ENCODE measurements at places on chromosomes 6 and 20. TPM values are rescaled to one million over a fixed set of nuclear protein-coding genes. Genes with fewer than 3 reads are reported as not detected.

GRCh38 chr6:139500977-139501376 lies 126.5 kb upstream of the CITED2 start:
- no peaks in the 10 kb centered on the region for H3K36me3 ChIP-seq
- peaks cover 12% of the 10 kb centered on the region for H3K4me1 ChIP-seq
- H3K27ac ChIP-seq = no peak overlapping the region
- DNase-seq = no peak
- H3K4me3 ChIP-seq = no peak overlapping the region

DNA sequence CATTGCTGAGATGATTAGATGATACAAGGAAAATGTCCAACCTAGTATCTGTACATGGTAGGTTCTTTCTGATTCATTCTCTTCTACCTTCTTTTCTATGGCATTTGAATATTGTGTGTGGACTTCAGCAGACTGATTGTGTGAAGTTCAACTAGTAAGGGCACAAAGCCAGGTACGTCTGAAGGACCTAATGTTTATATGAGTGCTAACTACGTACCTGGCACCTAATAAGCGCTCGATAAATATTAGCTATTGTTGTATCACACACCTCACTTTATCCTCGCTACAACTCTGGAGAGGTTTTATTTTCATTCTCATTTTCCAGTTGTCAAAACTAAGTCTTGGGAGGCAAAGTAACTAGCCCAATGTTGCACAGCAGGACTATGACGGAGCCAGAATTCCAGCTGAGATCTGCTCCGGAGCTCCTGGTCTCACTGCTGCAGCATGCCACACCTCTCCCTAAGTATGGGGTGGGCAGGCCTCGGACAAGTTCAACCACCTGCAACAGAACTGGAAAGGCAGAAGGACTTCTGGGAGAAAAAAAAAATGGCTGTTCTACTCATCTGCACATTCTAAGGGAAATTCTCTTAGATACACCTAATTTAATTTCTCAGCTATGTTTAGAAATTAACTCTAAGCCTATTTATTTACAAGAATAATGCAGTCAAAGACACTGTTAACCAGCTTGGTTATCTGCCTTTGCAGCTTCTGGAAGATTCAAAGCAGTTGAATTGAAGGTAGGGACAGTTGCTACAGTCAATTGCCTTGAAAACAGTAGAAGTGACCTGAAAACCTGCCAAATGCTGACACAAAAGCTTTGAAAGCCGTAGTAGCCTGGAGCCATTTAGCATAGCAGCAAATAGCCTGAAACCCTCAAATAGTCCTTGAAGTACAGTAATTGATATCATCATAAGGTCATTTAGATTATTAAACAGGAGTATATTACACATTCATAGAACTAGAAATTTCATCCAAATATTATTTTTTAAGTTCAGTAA lies 165.0 kb downstream of the PDE7B start:
- no peaks in the 10 kb centered on the region for H3K36me3 ChIP-seq
- DNase-seq = no peak
- no peak overlapping the region for H3K27ac ChIP-seq
- H3K27me3 ChIP-seq = no peaks in the 10 kb centered on the region

DNA sequence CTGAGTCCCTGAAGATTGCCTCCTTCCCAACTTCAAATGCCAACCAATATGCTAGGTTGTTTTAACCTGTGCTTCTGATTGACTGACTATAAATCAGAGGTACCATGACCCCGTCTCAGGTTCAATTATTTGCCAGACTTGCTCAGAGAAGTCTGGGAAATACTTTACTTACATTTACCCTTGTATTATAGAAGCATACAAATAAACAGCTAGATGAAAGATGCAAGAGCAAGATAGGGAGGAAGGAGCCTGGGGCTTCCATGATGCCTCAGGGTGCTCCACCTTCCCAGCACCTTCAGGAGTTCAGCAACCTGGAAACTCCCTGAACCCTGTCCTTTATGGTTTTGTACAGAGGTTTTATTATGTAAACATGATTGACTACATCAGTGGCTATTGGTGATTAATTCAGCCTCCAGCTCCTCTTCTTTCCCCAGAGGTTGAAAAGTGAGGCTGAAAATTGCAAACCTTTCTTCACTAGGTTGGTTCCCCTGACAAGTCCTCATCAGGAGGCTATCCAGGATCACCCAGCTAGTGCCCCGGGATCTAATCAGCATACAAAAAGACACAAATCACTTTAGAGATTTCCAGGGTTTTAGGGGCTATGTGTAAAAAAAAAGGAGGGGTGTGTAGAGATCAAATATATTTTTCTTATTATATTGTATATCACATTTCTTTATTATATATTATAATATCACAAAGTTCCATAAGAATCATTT lies 547.7 kb downstream of the EPM2A start:
- no peak for DNase-seq
- no peaks in the 10 kb centered on the region for H3K27me3 ChIP-seq
- peaks cover 8% of the 10 kb centered on the region for H3K4me1 ChIP-seq
- no peak overlapping the region for H3K27ac ChIP-seq
- H3K4me3 ChIP-seq = no peak overlapping the region

- no peak overlapping the region for H3K27ac ChIP-seq
- H3K27me3 ChIP-seq = peaks cover 1% of the 10 kb centered on the region
- peaks cover 18% of the 10 kb centered on the region for H3K4me1 ChIP-seq
- H3K4me3 ChIP-seq = no peak overlapping the region
- H3K36me3 ChIP-seq = no peaks in the 10 kb centered on the region
Observed at GRCh38 chr6:165223736-165224135, 85.7 kb downstream of the C6orf118 start.

GRCh38 chr20:61300709-61301108 lies 48.6 kb downstream of the CDH4 start:
- no peak for DNase-seq
- no peaks in the 10 kb centered on the region for H3K36me3 ChIP-seq
- H3K27me3 ChIP-seq = no peaks in the 10 kb centered on the region
- H3K4me3 ChIP-seq = no peak overlapping the region
- no peaks in the 10 kb centered on the region for H3K4me1 ChIP-seq
- H3K27ac ChIP-seq = no peak overlapping the region

DNA sequence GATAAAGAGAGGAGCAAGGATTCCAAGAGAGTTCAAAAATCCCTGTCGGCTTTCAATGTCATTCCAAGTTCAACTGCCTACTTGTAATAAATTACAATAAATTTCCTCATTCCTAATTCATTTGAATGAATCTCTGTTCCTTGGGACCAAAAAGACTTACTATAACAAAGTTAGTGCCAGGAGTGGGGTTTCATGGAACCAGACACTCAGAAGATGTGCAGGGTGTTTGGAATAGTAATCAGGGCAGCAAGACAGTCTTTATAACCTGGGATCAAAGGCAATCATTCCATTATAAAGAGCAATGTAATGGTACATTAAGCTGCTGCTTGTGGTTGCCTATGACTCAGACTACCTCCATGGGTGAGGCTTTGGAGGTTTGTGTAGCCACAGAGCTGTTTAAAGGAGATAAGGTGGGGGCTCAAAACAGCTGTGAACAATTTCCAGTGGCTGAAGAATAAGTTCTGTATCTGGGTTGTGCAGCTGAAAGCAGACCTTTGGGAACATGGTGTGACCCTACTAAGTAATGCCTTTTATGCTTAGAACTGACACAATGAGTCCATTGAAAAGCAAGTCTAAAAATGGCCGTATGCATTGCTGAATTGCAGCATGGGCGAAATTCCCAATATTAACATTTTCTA lies 159.9 kb downstream of the LINC00237 start:
- no peak overlapping the region for H3K4me3 ChIP-seq
- peaks cover 11% of the 10 kb centered on the region for H3K27me3 ChIP-seq
- no peaks in the 10 kb centered on the region for H3K36me3 ChIP-seq
- H3K27ac ChIP-seq = no peak overlapping the region

The OXT gene
- not detected for total RNA-seq

- peak overlapping the region; percentile 16 for H3K4me3 ChIP-seq
- H3K27ac ChIP-seq = peak overlapping the region; percentile 70
- H3K36me3 ChIP-seq = peaks cover 2% of the 10 kb centered on the region
- DNase-seq = no peak
- H3K4me1 ChIP-seq = peaks cover 41% of the 10 kb centered on the region
- no peaks in the 10 kb centered on the region for H3K27me3 ChIP-seq
Observed at GRCh38 chr20:5845681-5846615, 95.7 kb downstream of the SHLD1 start.

The MYLK4 gene
- total RNA-seq = 0.89 TPM

GRCh38 chr6:19734061-19734460 lies 103.1 kb upstream of the ID4 start:
- H3K36me3 ChIP-seq = no peaks in the 10 kb centered on the region
- H3K4me1 ChIP-seq = no peaks in the 10 kb centered on the region
- H3K27me3 ChIP-seq = no peaks in the 10 kb centered on the region
- no peak for DNase-seq
- H3K4me3 ChIP-seq = no peak overlapping the region

DNA sequence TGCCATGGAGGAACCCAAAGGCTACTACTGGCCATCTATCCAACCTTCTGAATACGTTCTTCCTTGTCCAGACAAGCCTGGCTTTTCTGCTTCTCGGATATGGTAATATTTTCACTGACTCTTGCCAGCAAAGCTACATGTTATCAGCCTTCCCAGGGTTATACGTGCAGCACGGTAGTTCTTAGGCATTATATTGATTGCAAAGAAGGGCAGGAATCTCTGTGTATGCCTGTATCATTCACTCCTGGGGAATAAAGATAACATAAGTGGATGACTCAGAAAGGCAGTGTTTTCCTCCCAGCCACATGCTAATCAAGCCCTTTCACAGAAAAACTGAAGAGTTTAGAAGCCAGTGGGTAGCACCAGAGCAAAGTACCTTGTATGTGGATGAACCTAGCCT lies 98.7 kb downstream of the ADGRG6 start:
- DNase-seq = no peak
- H3K27me3 ChIP-seq = no peaks in the 10 kb centered on the region
- no peak overlapping the region for H3K27ac ChIP-seq
- peaks cover 4% of the 10 kb centered on the region for H3K36me3 ChIP-seq
- peaks cover 13% of the 10 kb centered on the region for H3K4me1 ChIP-seq

GRCh38 chr6:7125290-7125689 lies 17.5 kb downstream of the RREB1 start:
- DNase-seq = no peak
- H3K36me3 ChIP-seq = peaks cover 11% of the 10 kb centered on the region
- H3K4me1 ChIP-seq = peaks cover 15% of the 10 kb centered on the region
- no peak overlapping the region for H3K27ac ChIP-seq
- no peak overlapping the region for H3K4me3 ChIP-seq

DNA sequence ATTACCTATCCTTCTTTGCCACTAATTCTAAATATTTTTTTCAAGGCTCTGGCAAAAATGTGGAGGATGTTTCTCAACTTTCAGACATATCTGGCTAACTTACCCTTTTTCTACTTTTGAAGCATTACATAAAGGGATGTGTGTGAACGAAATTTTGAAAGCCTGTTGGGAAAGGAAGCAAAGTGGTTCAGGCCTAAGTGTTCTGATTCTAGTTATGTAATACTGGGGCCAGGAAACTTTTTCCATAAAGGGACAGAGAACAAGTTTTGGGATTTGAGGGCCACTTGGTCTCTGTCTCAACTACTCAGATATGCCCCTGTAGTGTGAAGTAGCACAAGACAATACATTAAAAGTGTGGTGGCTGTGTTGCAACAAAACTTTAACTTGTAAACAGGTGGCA lies 721.8 kb downstream of the PHF3 start:
- H3K27ac ChIP-seq = no peak overlapping the region
- DNase-seq = no peak
- H3K4me3 ChIP-seq = no peak overlapping the region
- H3K4me1 ChIP-seq = peaks cover 4% of the 10 kb centered on the region
- no peaks in the 10 kb centered on the region for H3K36me3 ChIP-seq

DNA sequence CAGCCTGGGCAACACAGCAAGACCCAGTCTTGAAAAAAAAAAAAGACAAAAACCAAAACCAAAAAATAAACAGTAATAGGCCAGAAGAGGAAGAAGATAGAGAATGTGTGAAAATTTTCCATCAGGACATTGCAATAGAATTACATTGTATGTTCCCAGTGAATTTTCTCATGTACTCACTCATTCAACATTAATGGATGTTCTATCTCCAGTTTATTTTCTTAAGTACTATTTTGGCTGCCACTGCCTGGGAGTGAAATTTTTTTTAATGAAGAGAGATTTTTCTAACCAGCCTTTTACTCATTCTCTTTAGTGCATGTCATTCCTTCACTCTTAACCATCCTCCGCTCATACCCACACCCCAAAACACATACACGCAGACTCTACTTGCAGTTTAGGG lies 282.8 kb downstream of the ALDH8A1 start:
- no peak overlapping the region for H3K4me3 ChIP-seq
- H3K27me3 ChIP-seq = no peaks in the 10 kb centered on the region
- no peak overlapping the region for H3K27ac ChIP-seq
- no peak for DNase-seq

DNA sequence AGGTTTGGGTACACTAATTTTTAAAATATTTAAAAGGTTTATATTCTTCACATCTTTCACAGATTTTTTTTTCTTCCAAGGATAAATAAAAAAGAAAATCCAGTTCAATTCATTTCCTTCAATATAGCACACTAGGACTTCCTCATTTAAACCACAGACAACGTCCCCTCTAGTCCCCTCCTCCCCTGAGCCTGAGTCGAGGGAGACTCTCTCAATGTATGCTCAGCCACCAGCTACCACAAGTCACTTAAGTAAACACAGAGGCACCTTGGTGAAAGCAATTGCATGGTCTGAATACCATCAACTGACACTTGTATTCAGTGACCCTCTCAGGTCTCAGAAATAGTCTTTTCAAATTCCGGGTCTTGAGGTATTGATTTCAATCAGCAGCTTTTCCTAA lies 88.6 kb downstream of the SIM1 start:
- no peak for DNase-seq
- H3K27me3 ChIP-seq = peaks cover 2% of the 10 kb centered on the region
- H3K36me3 ChIP-seq = no peaks in the 10 kb centered on the region
- H3K27ac ChIP-seq = no peak overlapping the region
- no peaks in the 10 kb centered on the region for H3K4me1 ChIP-seq

- peaks cover 69% of the 10 kb centered on the region for H3K27me3 ChIP-seq
- no peaks in the 10 kb centered on the region for H3K36me3 ChIP-seq
- no peak for DNase-seq
- H3K4me3 ChIP-seq = no peak overlapping the region
- H3K27ac ChIP-seq = no peak overlapping the region
- H3K4me1 ChIP-seq = peaks cover 19% of the 10 kb centered on the region
Observed at GRCh38 chr20:23029324-23029723, 5.8 kb upstream of the SSTR4 start.

DNA sequence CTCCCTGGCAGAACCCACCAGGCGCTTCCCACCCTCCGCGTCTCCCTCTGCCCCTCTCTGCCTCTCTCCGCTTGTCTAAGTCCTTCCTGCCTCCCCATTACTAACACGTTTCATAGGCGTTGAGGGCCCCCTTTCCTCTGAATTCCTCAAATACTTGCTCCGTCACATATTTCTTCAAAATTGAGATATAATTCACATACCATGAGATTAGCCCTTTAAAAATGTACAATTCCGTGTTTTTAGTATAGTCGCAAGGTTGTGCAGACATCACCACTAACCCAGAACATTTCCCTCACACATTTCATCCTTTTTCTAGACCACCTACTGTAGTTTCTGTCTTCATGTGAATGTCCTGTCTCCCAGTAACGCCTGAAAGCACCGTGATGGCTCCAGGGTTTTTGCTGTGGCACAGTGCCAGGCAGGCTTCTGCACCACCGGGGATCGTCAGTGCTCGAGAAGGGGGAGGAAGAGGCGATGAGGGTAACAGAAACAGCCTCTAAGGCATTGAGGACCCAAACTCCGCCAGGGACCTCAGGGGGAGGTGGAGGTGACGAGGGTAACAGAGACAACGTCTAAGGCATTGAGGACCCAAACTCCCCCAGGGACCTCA lies 141.9 kb upstream of the SNX9 start:
- no peaks in the 10 kb centered on the region for H3K36me3 ChIP-seq
- H3K4me3 ChIP-seq = no peak overlapping the region
- peaks cover 4% of the 10 kb centered on the region for H3K27me3 ChIP-seq

Data from mesothelial cell of epicardium (in vitro differentiated cells).